Nucleus accumbens (tissue), 56 donors: ENCODE measurements at places on chromosomes 4 and X.

GRCh38 chrX:9349572-9350494 is 115.0 kb upstream of the TBL1X start:
- DNase-seq: peak; percentile 20

- no peak for DNase-seq
Observed at GRCh38 chrX:130413415-130413814, 11.6 kb downstream of the RBMX2 start.

DNA sequence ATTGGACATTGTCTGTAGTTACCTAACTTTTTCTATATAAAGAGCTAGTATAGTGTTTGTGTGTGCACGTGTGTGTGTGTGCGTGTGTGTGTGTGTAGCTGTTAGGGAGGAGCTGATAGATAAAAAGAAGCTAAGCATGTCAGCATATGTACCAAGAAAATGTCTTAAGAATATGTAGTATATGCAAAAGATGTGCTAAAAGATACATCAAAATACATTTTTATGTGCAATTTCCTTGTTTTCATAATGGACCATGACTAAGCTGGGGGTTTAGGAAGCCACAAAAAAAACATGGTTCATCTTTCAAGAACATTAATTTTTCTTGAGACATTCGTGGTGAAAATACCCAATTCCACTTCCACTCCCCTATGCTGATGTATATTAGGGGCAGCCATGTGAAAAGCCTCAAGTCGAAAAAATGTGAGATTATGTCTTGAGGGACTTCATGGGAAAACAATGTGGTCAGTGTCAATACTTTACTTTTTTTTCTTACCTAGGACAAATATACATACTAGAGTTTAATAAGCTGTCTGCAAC is 1599.7 kb downstream of the ARAP2 start:
- DNase-seq: no peak

GRCh38 chr4:122842984-122843531 is 16.4 kb downstream of the FGF2 start:
- DNase-seq: no peak

- DNase-seq: no peak
Observed at GRCh38 chrX:24410514-24411189, 50.2 kb downstream of the SUPT20HL1 start.

DNA sequence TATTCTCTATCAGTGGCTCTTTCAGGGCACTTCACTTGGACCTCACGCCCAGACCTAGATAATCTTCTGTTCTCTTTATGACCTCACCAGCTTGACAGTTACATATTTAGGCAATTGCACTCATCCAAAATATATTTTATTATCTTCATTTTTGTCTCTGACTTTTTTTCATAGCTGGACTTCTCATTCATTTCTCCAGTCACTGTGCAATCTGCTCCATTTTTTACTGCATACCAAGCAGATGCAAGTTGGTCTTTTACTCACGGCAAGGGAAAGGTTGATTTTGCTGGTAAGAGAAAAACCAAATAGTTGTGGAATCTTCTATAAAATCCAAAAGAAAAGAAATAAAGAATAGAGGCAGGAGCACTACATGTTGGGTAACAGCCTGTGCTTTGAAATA is 31.7 kb downstream of the MAD2L1 start:
- no peak for DNase-seq

GRCh38 chr4:154559494-154560418 is 3.1 kb upstream of the FGB start:
- no peak for DNase-seq

- peak; percentile 29 for DNase-seq
Observed at GRCh38 chr4:158670975-158671664, 567 bp downstream of the C4orf46 start.

DNA sequence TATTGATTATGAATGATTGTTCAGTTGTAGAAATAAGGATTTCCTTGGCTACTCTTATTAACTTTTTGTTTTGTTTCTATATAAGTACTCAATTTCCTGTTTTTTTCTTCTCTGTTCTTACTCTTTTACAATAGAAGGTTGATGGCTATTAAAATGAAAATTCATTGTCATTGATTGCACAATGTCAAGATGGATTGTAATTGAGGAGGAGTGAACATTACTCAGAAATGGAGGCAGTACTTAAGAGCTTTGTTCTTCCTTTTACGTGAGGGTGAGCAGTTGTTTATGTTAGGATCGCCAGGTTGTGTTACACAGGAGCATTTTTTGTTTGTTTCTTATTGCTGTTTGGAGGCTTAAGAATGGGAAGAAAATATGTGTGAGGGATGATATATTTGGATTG is 2062.4 kb downstream of the ARAP2 start:
- no peak for DNase-seq

DNA sequence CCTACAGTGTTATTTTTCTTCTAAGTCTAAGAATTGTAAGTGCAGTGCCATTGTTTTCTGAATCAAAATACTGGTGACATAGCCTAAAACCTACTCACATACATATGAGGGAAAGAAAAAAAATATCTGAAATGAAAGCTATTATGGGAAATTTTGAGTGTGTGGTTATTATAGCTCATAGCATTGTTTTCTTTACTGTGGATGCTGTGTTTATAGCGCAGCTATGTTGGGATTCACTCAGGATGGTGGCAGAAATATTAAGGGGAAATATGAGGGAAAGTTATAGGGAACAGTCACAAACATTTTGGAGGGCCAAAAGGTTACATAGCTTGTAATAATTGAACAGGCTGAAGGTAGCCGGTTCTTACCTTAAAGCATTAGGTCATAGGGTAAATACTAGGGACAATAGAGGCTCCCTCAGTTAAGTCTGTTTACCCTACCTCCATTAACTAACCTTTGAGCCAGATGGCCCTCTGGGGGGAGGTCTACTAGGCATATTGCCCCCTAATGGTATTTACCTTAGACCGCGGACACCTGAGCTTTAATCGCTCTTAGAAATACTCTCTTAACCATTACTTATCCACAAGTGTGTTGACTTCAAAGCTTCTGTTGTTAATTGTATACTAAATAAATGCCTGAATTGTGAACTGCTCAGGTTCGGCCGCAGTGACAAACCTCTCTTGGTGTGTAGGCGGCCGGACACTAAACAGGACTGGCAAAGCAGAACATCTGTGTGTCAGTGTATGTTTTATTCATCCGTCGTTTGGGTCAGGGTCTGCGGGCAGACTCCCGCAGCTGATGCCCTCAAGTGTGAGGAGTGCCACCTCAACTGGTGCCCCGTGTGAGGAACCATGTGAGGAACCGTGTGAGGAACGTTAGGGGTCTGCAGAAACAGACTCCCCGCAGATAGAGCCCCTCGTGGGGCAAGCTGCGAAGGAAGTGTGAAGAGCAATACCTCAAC is 21.3 kb upstream of the SULT1B1 start:
- DNase-seq: no peak

- DNase-seq: no peak
Observed at GRCh38 chr4:26130841-26131432, 189.9 kb upstream of the RBPJ start.

DNA sequence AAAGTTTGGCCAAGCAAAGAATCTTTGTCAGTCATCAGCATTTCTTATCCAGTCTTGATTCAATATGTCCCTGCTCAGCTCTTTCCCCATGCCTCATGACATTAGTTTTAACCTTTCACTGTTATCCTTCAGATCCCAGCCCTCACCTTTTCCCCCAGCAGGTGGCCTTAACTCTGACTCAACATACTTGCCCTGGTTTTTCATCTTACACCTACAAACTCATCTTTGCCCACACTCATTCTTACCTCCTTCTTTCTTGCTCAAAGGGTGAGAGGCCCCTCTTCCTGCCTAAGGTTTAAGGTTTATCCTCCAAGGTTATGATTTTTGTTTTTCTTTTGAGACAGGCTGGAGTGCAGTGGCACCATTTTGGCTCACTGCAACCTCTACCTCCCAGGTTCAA is 10.6 kb upstream of the ANXA5 start:
- no peak for DNase-seq

- DNase-seq: no peak
Observed at GRCh38 chr4:96205143-96205936, 365.4 kb downstream of the PDHA2 start.

- no peak for DNase-seq
Observed at GRCh38 chrX:16788477-16788876, 2.2 kb downstream of the TXLNG start.

DNA sequence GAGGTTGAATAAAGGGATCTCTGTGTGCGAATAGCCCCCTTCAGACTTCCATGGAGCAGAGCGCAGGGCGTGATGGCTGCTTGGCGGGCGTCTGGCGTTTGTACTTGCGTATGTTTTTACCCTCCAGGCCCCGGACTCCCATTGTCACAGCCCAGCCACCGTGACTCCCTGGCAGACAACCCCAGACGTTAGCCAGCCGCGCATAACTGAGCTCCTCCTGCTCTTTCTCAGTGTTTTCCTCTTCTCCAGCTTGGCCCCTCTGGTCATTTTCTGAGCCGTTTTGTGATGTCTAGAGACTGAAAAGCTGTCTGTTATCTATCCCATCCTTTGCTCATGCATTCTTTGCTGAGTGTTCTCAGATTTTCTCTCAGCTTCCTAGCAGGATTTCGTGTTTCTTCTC is 54.3 kb downstream of the IGFBP7 start:
- DNase-seq: no peak

- no peak for DNase-seq
Observed at GRCh38 chrX:46257451-46257879, 287.8 kb downstream of the ZNF674 start.

DNA sequence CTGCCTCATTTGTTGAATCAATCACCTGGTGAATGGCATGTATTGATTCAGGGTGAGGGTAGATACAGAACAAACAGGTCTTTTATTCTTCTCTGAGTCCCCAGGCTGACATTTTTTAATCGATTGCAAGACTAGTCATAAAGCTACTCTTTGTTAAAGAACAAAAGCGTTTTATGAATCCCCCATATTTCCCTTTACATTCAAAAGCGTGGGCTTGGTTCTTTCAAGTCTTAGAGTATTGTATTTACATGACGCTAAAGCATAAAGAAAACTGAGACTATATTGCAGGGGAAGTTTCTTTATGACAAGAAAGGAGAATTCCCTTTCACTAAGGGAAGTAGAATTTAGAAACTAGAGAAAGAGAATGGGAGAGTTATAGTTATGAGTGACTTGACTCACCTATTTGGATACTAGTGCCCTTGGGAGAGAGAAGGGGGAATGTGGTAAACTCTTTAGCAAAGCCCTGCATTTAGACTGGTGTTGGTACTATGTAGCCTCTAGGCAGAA is 69.3 kb upstream of the PDE5A start:
- DNase-seq: no peak

GRCh38 chr4:85358831-85359230 is 116.1 kb upstream of the ARHGAP24 start:
- no peak for DNase-seq

GRCh38 chr4:94567811-94568210 is 116.1 kb downstream of the PDLIM5 start:
- DNase-seq: no peak

- DNase-seq: no peak
Observed at GRCh38 chrX:54564936-54565335, 34.9 kb downstream of the GNL3L start.

GRCh38 chr4:16714191-16714590 is 184.3 kb downstream of the LDB2 start:
- no peak for DNase-seq

DNA sequence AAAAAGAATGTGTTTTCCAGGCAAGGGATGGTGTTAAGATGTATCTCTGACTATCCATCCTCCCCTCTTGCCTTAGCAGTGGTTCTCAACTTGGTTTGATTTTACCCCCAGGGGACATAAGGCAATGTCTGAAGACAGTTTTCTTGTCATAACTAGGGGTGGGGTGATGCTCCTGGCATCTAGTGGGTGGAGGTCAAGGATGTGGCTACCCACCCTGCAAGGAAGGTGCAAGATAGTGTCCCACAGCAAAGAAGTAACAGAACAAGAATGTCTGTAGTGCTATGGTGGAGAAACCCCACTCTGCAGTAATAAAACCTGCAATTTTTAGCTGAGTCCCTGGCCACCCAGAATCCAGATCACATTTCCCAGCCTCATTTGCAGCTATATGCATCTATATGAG is 81.2 kb upstream of the TBL1X start:
- no peak for DNase-seq

DNA sequence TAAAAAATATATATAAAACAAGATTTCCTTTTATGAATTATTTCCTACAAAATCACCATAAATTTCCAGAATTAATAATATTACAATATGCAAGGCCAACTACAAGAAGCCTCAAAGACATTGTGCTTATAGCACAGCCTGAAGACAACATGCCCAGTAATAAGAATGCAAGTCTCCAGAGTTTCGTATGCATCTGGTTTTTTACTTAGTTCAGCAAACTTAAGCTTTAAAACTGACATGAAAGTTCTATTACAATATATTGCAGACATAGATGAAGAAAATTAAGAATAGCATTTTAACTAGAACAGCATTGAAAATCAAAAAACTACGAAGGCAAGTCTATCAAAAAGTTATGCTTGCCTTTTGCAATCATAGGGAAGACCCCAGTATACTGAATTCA is 107.6 kb downstream of the PRDM5 start:
- DNase-seq: no peak

GRCh38 chr4:56464581-56464980 is 2.8 kb upstream of the SRP72 start:
- no peak for DNase-seq

- DNase-seq: no peak
Observed at GRCh38 chrX:10074241-10074941, 82.4 kb upstream of the CLCN4 start.

DNA sequence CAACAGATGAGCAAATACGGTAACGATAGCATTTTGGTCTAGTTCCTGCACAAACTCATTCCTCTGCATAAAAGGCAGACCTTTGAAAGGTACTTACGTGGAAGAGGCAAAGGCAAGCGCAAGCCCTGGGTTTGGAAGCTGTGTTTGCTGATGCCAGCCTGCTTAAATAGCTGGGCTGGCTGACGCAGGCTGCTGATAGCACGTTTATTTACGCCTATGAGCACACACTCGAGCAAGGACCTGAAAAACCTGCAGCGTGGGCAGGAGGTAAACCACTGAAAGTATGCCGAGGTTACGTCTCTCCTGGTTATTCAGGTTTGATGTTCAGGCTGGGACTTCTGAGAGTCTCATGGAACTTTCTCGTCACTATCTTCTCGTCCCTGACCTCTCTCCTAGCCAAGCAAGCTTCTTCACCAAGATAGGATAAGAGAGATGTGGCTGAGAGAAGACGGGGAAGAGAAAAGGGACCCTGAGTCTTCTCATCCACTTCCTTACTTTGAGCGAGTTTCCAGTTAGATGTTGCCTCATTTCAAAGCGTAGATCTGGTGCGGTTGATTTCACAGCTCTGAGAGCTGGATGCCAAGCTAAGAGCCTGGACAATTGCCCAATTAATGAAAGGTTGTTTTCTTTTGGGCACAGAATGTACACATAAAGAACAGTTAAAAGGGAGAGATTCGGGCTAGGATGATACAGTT is at the start of gene HOPX:
HOPX (minus strand) TSS at position 139 of the 695 bp plus-strand sequence. CDS start 23,480 bp downstream, outside the sequence.
- DNase-seq: no peak

GRCh38 chrX:34915463-34916225 is 27.0 kb upstream of the FAM47B start:
- no peak for DNase-seq

GRCh38 chrX:112662559-112663427 is 16.9 kb downstream of the LHFPL1 start:
- DNase-seq: peak; percentile 24

DNA sequence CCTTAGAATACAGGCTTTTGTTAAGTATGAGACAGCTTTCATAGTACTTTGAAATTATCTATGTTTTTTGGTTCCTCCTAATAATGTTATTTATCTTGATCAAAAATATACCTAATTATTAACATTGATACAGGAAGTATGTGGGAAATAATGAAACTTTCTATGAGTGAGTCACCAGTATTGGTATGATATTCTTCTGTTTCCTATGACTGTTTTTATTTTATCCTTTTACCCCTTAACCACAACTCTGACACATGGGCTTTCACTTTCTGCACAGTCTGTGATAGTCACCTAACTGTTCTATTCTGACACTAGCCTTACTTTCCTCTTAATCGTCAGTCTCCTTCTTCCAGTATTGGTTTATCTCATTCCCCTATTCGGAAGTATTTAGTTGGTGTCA is 4.7 kb downstream of the THAP9 start:
- DNase-seq: no peak
